ENCODE measurements at places on chromosomes 2 and 18.

DNA sequence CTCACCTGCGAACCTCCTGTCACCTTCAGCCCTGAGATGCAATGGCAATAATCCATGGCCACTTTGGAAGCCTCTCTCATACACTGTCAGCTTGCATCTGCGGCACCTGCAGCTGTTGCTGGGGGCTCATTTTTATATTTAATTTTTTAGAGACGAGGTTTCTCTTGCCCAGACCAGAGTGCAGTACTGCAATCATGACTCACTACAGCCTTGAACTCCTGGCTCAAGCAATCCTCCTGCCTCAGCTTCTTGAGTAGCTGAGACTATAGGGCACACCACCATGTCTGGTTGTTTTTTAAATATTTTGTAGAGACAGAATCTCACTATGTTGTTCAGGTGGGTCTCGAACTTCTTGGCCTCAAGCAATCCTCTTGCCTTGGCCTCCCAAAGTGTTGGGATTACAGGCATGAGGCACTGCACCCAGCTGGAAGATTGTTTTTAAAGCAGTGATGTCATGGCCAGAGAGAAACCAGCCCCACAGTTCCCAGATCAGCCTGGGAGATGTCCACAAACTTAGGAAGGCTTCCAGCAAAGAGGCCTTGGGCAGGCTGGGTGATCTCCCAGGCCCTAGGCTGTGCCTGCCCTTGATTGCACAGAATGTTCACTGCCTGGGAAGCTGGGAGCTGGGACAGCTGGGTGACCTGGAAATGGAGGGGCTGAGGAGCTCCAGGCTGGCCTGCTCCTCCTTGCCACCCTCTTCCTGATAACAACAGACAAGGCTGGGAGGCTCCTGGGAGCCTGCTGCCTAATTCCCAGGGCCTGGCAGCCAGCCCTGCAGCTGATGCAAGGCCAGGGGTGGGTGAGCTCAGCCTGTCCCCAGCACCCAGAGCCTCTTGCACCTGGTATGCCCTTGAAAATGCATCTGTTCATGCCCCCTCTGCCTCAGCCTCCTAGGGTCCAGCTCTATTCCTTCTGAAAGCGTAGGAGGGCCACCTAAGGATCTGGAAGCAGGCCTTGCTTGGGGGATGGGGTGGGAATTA lies 27.1 kb downstream of the SH2D6 start:
- no peak for DNase-seq

DNA sequence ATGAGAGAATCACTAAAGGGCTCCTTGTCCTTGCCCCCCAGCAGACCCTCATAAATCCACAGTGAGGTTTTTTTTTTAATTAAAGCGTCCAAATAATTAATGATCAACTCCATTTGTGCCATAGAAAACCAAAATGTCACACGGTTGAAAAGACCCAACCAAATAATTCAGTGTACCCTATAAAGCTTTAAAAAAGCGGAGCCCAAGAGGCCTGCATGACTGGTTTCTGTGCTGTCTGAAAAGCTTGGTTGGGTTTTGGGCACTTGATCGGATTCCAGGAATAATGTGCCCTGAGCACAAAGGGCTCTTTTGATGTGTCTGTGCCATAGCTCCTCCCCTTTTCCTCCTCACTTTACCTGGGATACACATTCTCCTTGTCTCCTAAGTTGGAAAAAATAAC lies 523.2 kb downstream of the TNS1 start:
- no peak for DNase-seq

DNA sequence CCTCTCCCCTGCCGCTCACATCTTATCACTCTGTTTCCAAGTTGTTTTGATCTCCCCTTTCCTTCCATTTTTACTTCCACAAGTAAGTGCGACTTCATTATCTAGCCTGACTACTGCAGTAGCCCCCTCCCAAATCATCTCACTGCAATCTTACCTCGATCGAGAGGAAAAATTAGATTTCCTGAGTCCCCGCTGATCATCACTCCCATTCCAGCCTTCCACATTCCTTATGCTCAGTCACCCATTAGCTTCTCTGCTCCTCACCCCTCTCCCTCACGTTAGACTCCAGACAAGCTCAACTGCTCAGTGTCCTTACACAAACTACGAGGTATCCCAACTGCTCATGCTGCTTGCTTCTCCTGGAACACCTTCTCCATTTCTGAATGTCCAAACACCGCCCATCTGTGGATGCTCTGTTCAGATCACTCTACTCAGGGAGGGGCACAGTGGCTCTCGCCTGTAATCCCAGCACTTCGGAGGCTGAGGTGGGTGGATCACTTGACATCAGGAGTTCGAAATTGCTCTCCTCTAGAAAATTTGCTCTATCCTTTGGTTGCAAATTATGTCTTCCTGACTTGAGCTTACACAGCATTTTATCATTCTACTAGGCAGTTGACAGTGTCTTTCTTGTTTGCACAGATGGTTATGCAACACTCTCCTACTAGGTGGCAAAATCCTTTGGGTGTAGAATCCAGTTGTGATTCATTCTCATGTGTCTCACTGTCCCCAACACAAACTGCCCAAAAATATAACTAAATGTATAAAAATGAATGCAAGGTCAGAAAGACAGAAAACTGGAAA lies 96.5 kb downstream of the INO80D start:
- DNase-seq, result no peak

- DNase-seq, result peak; percentile 88
These were observed 124.7 kb upstream of the ZNF516 start for GRCh38 chr18:76619621-76620315.

GRCh38 chr2:9656270-9656766 lies 25.5 kb upstream of the YWHAQ start:
- peak; percentile 60 for DNase-seq

- DNase-seq, result no peak
These were observed 96.2 kb downstream of the COPS8 start for GRCh38 chr2:237181844-237182243.

GRCh38 chr2:234577191-234577590 lies 80.3 kb upstream of the ARL4C start:
- no peak for DNase-seq

DNA sequence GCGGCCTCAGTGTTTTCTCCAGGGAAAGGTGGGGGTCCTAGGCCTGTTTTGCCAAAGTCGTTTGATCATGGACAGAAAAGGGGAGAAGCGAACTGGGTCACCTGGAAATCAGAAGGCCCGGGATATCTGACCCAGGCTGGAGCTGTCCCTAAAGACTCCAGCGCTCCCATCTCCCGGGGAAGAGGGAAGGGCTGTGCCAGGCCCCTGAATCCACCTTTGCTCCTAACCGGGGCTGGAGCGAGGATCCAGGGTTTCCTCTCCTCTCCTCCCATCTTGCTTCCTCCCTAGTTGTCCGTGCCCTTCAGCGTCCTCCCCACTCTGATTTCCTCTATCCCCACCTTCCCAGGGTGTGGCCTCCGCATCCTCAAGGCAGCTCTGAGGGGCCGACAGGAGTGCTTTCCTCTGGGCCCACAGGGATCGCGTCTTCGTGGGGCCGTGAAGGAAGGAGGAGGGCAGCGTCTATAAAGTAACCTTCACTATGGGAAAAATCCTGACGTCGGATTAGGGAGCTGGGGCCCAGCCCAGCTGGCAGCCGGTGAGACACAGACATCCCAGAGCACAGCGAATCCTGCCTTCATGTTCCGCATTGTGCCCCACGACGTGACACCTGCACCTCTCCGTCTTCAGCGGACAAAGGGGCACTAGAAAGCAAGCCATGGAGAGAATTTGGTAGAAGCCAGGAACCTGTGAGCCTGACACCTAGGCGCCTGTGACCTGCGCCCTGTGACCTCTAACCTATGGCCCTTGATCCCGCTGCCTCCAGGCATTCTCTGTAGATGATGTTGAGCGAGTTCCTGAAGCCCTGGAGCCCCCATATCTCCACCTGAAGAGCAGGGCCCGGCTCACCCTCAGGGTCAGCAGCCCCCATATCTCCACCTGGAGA lies 212.7 kb upstream of the SALL3 start:
- DNase-seq, result no peak

DNA sequence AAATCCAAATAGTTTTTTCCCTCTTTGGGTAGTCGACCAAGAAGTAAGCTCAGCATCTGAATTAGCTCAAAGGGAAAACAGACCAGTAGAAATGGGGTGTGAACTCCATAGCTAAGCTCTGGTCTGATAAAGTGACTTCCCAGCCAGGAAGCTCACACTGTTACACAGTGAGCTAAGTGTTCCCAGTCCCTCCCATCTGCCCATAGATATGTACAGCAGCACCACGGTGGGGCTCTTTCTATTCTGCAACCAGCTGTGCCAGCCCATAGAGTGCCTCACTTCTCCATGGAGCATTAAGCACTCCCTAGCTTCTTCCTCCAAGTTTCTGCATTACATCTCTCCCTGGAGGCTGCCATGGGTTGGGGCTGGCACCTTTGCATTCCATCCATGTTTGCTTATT lies 27.6 kb upstream of the NEMP2 start:
- DNase-seq, result no peak

DNA sequence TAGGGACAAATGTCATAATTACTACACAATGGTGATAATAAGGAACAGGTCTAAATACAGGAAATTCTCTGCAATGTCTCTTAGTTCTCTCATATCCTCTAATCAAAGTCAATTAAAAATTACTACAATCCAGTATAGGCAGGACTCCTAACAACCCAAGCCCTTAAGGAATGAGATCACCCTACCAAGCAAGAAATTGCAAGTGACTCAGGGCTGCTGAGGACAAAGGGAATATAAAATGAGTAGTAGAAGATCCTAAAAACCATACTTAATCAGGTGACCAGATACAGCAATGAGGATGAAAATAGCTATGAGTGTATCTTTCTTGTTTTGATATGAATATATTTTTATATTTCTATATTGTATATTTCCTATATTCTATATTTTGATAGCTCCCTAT lies 250.0 kb upstream of the DCC start:
- no peak for DNase-seq

Data from HAP-1 (cell line).